ENCODE measurements at places on chromosomes 11 and 22. TPM values are rescaled to one million over a fixed set of nuclear protein-coding genes. Genes with fewer than 3 reads are reported as not detected.

DNA sequence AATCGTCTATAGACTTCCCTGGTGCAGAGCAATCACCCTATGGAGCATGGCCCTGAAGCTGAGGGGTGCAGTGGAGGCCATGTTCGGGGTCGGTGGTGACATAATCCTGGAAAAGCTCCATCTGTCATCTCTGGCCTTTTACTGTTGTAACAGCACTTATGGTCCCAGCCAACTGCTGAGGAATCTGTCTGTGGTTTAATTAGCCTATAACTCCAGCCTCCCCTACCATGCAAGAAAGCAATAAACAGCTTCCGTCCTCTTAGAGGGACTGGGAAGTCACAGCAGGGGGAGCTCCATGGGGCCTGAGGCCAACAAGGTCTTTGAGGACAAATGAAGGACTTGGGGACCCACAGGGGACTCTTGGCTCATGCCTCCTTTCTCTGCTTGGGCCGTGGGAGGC is 159.1 kb upstream of the NECTIN1 start:
- no peak overlapping the region for H3K4me3 ChIP-seq
- no peaks in the 10 kb centered on the region for H3K4me1 ChIP-seq
- DNase-seq: no peak

DNA sequence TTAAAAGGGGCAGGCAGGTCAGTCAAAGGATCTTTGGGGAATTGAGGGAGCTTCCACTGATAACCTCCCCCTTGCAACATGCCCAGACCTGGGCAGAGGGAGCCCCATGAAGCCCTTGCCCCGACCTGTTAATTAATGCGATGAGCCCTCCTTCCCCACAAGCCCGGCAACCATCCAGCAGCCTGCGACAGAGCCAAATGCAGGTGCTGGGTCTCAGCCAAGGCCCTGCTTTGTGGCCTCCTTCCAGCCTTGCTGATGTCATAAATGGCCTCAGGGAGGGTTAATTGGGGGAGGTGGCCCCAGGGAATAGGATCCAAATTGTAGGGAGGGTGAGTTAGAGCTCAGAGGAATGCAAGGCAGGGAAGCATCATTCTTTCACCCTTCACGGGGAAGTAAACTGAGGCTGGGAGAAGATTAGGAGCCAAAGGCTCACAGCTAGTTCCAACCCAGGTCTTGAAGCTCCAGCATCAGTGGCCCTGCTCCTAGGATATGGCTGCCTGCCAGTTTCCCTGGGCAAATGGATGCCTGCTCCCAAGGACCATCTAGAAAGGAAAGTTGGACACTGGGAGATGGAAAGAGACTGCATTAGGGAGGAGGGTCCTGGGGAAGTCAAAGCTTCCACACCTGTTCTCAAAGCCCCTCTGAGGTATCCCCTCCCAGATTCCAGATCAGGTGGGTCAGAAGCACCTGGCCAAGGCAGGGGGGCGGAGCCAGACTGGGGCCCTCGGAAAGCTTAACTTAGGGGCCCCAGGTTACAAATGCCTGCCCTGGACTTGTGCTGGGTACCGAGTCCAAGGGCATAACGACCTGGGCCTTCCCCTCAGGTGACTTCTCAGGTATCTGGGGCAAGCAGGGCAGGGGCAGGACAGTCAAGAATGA is 34.1 kb downstream of the LMO1 start:
- H3K36me3 ChIP-seq: no peaks in the 10 kb centered on the region
- no peak overlapping the region for H3K4me3 ChIP-seq
- no peaks in the 10 kb centered on the region for H3K4me1 ChIP-seq

DNA sequence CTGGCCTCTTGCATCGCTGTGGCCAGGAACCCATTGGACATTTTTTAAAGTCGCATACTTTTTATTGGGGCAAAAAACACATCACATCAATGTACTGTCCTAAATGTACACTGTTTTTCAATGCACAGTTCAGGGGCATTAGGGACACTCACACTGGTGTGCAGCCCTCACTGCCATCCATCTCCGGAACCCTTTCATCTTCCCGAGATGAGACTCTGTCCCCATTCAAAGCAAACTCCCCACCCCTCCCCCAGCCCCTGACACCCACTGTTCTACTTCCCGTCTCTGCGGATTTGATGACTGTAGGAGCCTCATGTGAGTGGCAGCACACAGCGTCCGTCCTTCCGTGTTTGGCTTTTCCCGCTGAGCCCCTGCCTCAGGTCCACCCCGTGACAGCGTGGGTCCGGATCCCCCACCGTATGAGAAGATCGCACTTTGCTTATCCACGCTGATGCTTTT is 41.8 kb upstream of the TH start:
- H3K36me3 ChIP-seq: no peaks in the 10 kb centered on the region
- H3K27ac ChIP-seq: no peak overlapping the region
- peaks cover 10% of the 10 kb centered on the region for H3K4me1 ChIP-seq
- H3K27me3 ChIP-seq: no peaks in the 10 kb centered on the region
- no peak for DNase-seq

GRCh38 chr22:25205847-25206246 is 6.2 kb downstream of the CRYBB3 start:
- H3K4me1 ChIP-seq: peaks cover 5% of the 10 kb centered on the region
- DNase-seq: no peak
- no peak overlapping the region for H3K27ac ChIP-seq
- H3K4me3 ChIP-seq: no peak overlapping the region
- no peaks in the 10 kb centered on the region for H3K27me3 ChIP-seq
- H3K36me3 ChIP-seq: no peaks in the 10 kb centered on the region

DNA sequence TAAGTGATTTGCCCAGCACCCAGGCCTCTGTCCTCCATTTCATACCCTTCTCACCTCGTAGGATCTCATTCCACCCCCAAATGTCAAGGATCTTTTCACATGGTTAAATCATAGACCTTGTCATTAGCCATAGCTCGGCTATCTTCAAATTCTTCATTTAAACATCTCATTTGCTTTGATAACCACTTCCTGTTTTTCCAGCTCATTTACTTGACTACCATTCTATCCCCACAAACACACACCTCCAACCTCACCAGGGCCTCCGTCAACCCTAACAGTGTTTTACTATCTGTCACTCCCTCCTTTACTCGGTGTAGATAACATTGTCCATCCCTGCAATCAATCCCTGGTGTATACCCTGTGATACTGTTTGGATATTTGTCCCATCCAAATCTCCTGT is 36.8 kb upstream of the LARGE1 start:
- H3K27ac ChIP-seq: no peak overlapping the region
- H3K36me3 ChIP-seq: no peaks in the 10 kb centered on the region
- H3K4me3 ChIP-seq: no peak overlapping the region
- H3K4me1 ChIP-seq: no peaks in the 10 kb centered on the region

DNA sequence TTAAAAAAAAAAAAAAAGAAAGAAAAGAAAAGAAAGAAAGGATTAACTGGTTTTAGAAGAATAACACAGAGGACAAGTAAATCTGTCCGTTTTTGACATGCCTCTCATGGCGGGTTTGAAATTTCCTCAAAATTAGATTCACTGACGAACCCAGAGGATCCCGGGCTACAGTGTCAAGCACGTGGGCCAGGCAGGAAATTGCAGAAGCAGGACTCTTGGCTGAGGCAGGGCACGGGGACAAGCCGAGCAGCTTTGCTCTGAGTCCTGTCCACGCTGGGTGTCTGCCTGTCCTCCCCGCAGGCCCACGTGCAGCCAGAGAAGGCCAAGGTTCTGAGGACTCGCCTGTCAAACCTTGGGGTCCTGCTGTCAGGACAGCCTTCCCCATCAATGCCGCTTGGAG is 24.7 kb downstream of the GAL start:
- H3K4me1 ChIP-seq: no peaks in the 10 kb centered on the region
- DNase-seq: no peak
- H3K36me3 ChIP-seq: no peaks in the 10 kb centered on the region
- H3K27me3 ChIP-seq: no peaks in the 10 kb centered on the region

GRCh38 chr11:44145011-44145775 is 49.7 kb downstream of the EXT2 start:
- no peak overlapping the region for H3K4me3 ChIP-seq
- no peaks in the 10 kb centered on the region for H3K27me3 ChIP-seq
- no peak for DNase-seq
- H3K27ac ChIP-seq: no peak overlapping the region
- H3K4me1 ChIP-seq: no peaks in the 10 kb centered on the region
- peaks cover 3% of the 10 kb centered on the region for H3K36me3 ChIP-seq

DNA sequence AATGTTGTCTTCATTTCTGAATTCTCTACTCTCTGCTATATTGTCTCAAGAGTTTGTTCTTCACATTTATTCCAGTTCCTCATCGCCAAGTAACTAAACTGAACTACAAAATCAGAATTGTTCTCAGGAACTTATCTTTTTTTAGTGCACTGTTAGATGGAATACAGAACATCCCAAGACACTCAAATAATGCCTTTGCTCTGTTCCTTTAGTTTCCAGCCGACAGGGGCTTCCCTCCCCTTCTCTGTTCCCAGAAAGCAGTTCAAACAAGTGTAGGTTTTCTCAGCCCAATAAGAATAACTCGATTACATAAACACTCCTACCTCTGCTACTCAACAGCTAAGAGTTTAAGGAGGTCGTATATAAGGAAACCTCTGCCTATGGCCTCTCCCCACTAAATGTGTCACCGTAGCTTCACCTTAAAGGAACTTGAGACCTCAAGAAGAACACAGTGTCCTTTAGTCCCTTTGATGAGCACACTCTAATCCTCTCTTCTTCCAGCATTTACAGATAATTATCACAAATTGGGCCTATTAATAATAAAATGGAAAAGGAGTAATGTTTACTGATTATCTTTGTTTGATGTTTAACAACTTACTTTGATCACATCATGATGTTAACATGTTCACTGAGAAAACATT is 6.9 kb downstream of the POU2AF3 start:
- H3K4me1 ChIP-seq: no peaks in the 10 kb centered on the region
- no peak overlapping the region for H3K4me3 ChIP-seq
- no peak overlapping the region for H3K27ac ChIP-seq
- H3K27me3 ChIP-seq: peaks cover 59% of the 10 kb centered on the region

DNA sequence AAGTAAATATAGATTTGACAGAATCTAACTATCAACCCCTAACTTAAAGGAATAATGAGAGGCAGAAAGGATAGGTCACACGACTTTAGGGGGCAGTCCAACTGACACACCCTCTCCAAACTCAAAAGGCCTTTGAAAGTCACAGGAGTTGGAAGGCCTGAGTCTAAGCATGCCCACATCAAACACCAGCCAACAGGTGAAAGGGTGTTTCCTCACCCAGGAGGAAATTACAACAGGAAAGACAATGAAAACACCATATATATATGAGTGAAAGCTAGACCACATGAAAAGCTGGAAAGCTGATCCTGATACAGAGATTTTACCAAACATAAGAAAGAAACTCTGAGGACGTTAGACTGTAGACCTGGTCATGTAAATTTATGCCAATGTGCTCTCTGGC is 10.5 kb upstream of the DEPDC7 start:
- DNase-seq: peak; percentile 12
- H3K27me3 ChIP-seq: peaks cover 20% of the 10 kb centered on the region
- peaks cover 19% of the 10 kb centered on the region for H3K4me1 ChIP-seq

DNA sequence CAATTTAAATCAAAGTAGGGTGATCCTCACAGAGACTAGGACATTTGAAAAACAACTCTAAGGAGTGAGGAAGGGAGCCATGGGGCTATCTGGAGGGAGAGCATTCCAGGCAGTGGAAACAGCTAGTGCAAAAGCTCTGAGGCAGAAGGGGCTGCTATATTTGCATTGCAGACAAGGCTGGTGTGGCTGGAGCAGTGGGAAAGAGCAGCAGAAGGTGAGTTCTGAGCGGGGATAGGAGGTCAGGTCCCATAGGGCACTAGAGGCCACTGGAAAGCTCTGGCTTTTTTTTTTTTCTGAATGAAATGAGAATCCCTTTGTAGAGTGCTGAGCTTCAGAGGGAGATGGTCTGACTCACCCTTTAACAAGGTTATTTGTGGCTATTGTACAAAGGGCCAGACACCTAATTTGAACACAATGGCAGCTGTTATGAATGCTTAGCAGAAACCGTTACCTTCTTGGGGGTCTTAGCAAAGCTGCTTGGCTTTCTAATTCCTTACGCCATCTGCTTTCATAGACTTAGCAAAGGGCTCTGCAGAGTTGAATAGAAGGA is 291.6 kb downstream of the BUD13 start:
- no peak for DNase-seq
- H3K4me3 ChIP-seq: no peak overlapping the region
- no peak overlapping the region for H3K27ac ChIP-seq
- H3K36me3 ChIP-seq: no peaks in the 10 kb centered on the region
- H3K27me3 ChIP-seq: peaks cover 7% of the 10 kb centered on the region

GRCh38 chr11:67111261-67111660 is 7.8 kb upstream of the KDM2A start:
- DNase-seq: no peak
- no peaks in the 10 kb centered on the region for H3K27me3 ChIP-seq
- no peak overlapping the region for H3K27ac ChIP-seq
- H3K4me1 ChIP-seq: peaks cover 12% of the 10 kb centered on the region
- no peak overlapping the region for H3K4me3 ChIP-seq

DNA sequence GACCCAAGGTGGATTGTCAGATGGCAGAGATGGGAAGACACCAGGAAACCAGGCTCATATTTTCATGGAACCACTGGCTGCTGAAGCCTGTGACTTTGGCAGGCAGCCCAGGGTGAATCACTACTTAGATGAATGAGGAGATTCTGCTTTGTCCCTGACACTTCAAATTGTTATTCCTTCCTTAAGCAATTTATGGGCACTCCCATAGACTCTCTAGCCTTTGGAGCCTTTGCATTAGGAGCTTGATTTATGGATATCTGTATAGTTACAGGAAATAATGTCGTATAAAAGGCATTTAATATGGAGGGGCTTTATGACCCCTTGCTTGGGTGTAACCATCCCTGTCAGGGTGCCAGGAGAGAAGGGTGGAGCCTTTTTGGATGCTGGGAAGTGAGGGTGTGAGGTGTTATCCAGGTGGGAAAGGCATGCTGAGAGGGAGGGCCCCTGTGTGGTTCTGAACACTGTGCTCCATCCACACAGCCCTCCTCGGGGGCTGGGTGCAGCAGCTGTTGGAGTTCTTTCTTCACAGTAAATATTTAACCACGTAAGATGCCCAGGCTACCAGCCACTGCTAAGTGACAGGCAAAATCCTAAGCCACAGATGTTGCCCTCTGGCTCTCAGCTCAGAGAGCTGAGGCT is 35.3 kb downstream of the IL18 start:
- H3K27ac ChIP-seq: no peak overlapping the region
- no peak for DNase-seq
- no peaks in the 10 kb centered on the region for H3K36me3 ChIP-seq

- H3K27me3 ChIP-seq: no peaks in the 10 kb centered on the region
- H3K4me3 ChIP-seq: no peak overlapping the region
- DNase-seq: no peak
- H3K4me1 ChIP-seq: no peaks in the 10 kb centered on the region
Observed at GRCh38 chr11:109023036-109023435, 358.2 kb downstream of the DDX10 start.

- no peaks in the 10 kb centered on the region for H3K36me3 ChIP-seq
- H3K27me3 ChIP-seq: no peaks in the 10 kb centered on the region
Observed at GRCh38 chr11:100575860-100576717, 111.0 kb upstream of the ARHGAP42 start.

The NRXN2 gene
- total RNA-seq: 0.55 TPM

The FAM111A gene
- total RNA-seq: 140 TPM

The POLD3 gene
- 63.9 TPM for total RNA-seq

The TPH1 gene
- total RNA-seq: 0.70 TPM

The FGF19 gene
- total RNA-seq: 0.10 TPM

The OR52A1 gene
- not detected for total RNA-seq

The GUCY1A2 gene
- not detected for total RNA-seq

All from activated T-cell treated with anti-CD3 and anti-CD28 coated beads, Interleukin-2, amount 50 U/mL, for 72 hours (primary cell).